Mesothelial cell of epicardium (in vitro differentiated cells): ENCODE measurements at places on chromosomes 2 and 18.

GRCh38 chr2:179915395-179915992 lies 54.1 kb upstream of the ZNF385B start:
- DNase-seq, result no peak

GRCh38 chr2:20589975-20590703 lies 60.8 kb downstream of the HS1BP3 start:
- no peak for DNase-seq

DNA sequence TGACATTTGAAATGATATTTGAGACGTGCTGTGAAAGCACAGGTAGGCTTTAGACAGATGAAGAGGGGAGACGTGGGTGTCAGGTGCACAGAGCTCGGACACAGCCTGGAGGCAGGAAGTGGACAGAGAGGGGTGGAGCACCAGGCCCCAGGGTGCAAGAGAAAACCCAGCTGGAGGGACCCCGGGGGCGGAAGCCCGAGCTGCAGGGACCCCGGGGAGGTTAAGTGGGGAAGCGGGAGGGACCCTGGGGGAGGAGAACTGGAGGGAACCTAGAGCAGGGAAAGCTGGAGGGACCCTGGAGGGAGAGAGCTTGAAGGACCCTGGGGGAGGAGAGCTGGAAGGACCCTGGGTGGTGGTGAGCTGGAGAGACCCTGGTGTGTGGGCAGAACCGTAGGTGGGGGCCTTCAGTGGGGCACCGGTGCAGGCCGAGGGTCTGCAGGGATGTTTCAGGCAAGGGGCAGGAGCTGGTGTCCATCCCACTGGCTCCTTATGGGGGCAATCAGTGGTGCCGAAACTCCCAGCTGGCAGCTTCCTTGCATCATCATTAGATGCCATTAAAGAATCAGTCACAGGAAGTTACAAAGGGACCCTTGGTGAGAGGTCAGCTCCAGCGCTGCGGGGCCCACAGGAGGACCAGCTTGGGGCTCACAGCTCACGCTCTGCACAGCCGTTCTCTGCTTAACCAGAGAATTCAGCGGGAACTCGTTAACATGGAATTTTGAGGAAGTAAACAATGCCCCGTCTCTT lies 246.6 kb downstream of the EIPR1 start:
- DNase-seq, result no peak

DNA sequence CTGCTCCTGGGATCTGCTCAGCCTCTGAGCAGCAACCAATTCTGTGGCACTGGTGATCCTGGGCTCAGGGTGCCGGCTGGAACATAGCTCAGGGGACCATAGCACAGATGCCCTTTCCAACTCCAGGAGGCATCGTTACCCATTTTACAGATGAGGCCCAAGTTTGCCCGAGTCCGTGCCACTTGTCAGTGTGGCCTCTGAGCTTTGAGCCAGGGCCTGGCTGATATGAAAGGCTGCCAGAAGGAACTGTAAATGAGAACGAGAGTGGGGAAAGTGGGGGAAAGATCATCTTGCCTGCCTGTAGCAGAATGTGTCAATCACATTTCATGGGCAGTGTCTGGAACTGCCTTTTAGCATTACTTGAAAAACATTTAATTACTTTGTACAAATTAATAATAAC lies 23.3 kb upstream of the FOSL2 start:
- no peak for DNase-seq

DNA sequence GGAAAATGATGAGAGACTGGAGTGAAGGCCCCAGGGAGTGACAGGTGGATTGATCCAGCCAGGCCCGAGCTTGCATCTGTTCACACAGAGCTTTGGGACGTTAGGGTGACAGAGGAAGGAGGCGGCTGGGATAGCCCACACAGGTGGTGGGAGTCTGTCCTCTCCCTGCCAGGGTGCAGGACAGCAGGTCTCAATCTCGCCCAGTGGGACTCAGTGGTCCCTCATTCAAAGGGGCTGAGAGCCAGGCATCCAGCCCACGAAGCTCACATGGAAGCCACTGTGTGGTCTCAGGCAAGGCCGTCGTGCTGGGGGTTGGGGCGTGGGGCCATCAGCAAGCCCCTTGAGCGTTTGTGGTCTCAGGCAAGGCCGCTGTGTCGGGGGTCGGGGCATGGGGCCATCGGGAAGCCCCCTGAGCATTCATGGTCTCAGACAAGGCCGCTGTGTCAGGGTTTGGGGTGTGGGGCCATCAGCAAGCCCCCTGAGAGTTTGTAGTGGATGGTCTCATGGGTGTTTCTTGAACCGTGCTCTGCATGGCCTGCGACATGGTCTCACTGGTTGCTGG lies 8.3 kb downstream of the KCNG2 start:
- no peak for DNase-seq

DNA sequence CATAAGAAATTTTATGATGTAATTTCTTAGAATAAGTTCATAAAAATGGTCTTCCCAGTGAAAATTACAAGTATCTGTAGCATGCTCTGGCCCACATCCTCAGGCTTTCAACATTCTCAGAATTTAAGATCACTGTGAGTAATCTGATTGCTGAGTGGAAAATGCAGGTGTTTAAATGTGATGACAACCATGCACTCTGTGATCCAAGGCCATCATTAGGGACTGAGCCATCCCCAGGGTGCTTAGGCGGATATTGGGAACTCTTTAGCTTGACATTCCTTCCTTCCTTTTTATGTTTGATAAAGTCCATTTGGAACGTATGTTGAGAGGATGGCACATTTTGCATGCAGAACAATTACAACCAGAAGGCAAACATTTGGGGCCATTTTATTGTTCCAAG lies 95.5 kb downstream of the ARL4C start:
- no peak for DNase-seq

GRCh38 chr2:218344755-218345417 lies 11.8 kb upstream of the CATIP start:
- DNase-seq, result no peak

- DNase-seq, result no peak
Observed at GRCh38 chr2:36362291-36362690, 6.7 kb downstream of the CRIM1 start.

- no peak for DNase-seq
Observed at GRCh38 chr18:9806905-9807304, 78.9 kb upstream of the TXNDC2 start.

DNA sequence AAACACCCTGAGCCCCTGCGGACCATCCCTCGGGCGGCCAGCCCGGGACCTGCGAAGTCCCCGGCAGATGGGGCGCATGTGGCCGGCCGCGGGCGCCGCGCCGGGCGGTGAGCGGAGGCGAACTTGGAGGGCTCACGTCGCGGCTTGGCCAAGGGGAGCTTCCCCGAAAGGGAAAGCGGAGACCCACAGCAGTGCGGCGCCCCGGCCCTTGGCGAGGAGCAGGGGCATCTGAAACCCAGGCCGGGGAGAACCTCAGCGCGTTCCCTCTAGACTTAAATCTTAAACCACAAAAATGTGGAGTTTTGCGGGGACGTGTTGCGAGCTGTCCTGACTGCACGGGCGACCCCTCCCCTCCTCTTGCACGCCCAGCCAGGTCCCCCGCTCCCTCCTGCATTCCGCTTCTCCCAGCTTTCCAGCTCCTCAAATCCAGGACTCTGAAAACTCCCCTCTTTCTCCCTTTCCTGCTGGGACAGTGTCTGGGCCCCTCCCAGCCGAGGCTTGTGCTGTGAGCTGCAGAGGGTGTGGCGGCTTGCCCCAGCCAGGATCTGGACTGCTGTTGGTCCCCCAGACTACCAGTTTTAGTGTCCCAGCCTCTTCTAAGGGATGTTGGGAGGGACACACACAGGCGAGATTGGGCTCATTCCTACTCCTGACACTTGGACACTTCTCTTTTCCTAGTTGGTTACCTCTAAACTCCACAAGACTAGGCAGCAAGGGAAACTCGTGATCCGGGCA lies 1.3 kb downstream of the FMNL2 start:
- DNase-seq, result peak; percentile 24

- no peak for DNase-seq
Observed at GRCh38 chr2:100628506-100628905, 65.7 kb downstream of the PDCL3 start.

DNA sequence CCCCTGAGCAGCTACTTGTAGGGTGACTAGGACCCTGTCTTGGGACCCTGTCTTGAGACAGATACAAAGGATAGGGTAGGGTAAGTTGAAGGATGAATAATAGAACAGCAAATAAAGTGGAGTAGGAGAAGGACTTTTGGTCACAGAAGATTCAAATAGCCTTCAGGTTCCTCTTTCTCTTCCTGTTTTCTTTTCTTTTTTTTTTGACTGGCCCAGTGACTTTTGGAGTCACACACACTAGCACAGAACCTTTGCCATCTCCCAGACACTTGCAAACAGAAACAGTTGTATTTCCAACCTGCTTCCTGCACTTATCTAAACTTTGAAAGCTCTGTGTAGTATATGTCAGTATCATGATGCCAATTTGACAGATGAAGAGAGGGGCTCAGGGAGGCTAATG lies 108.2 kb downstream of the TDRD15 start:
- DNase-seq, result no peak

DNA sequence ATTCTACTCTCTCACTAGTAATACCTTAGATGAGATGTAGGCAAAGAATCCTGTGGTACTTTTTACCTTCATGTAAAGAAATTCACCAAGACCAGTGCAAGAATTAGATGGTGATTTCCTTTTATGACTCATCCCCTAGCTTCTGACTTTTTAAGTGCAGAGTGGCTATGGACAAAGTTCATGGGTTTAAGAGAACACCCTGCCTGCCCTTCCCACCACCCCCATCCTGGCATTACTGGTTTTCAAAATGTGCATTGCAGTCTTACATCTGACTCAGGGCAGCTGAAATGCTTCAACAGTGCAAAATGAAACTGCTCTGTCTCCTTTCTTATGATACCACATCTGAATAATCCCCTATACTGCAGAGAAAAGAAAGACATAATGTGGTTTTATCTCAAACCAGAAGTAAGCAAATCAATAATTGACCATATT lies 22.6 kb downstream of the MAIP1 start:
- no peak for DNase-seq

GRCh38 chr2:127581516-127582490 lies 46.3 kb downstream of the MYO7B start:
- DNase-seq, result peak; percentile 22

DNA sequence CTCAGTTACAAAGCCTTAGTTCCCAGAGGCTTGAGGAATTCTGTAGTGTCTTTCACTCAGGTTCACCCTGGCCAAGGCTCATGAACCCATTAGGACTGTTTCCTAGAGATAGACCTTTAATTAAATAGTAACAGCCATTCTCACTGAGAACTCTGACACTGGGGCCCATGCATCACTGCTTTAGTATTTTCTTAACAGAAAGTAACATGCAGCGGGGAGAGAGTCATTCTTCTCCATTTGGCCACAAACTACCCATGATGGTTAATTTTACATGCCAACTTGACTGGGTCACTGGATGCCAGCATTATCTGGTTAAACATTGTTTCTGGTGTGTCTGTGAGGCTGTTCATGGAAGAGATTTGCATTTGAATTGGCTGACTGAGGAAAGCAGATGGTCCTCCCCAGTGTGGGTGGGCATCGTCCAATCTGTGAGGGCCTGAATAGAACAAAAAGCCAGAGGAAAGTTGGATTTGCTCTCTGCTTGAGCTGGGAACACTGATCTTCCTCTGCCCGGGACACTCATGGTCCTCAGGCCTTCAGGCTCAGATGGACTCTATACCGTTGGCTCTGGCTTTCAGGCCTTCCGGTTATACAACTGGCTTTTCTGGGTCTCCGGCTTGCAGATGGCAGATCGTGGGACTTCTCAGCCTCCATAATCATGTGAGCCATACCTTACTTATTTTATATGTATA lies 5.6 kb upstream of the CPLX4 start:
- no peak for DNase-seq

DNA sequence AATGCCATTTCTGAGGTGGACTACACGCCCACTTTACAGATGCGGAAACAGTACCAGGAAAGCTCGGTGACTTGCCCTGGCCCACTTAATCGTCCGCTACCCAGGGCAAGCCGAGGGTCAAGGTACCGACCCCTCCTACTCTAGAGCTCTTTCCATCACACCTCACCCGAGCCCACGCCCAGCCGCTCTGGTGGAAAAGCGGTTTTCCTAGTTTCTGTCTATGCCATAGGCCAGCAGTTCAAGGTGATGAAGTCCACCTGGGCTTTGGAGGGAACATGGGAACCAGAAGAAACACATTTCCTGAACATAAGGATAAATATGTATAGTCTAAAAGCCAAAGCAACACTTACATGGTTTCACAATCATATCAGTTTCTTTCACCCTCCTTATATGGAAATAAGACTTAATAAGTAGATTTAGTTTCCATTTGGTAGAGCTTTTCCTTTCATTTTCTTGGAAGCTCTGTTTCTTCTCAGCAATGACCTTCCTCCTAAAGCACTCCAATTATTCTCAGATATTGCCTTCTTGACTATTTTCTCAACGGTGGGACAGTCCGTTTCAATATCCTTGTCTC lies 567 bp downstream of the VWA3B start:
- no peak for DNase-seq

DNA sequence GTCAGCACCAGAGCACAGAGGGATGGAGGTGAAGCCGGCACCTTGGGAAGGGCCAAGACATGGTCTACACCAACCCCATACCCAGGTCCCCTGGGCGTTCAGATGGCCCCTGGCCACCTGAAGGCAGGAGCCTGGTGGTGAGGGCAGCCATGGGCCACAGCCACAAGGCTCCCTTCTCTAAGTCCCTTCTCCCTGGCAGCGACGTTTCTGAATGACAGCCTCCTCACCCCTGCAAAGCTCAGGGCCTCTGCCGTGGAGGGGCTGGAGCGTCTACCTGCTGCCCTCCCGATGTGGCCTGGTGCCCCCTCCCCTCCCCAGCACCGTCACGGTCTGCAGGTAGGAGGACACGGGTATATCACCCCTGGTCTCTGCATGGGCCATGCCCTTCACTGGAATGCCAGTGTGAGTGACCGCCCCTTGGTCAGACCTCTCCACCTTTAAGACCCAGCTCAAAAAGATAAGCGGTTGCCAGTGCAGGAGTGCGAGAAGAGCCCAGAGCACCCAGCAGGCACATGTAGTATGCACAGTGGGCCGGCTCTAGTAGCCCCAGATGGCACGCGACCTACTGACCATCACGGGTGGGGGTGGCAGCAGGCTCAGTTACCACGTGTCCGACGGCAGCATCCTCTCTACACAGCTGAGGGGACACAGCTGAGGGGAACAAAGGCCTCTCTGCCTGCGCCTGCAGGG lies 46.6 kb downstream of the HS6ST1 start:
- DNase-seq, result no peak

DNA sequence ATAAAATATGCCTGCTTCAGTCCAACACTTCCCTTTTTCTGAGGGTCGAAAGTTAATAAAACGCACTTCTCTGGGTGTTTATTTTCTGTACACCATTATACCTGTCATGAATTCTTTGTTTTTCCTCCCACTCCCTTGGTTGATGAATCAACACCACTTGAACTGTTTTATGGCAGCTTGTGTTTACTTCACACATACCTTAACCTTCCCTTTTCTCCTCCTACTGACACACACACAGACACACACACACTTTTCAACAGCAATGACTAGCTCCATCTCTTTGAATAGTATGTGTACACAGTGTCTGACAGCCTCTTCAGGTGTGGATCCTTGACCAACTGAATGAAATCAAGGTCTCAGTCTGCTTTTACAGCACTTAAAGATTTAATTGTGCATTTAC lies 91.3 kb downstream of the SATB2 start:
- no peak for DNase-seq

GRCh38 chr2:181408861-181409260 lies 48.3 kb upstream of the ITGA4 start:
- DNase-seq, result no peak
